Activated T-helper 17 cell treated with anti-CD3 and anti-CD28 coated beads, Interleukin-2, amount 50 U/mL, for 72 hours (primary cell): ENCODE measurements at places on chromosomes 2 and 18. TPM values are rescaled to one million over a fixed set of nuclear protein-coding genes. Genes with fewer than 3 reads are reported as not detected.

MORN2 gene
- total RNA-seq: 8.2 TPM

MYL12B gene
- total RNA-seq: 271 TPM

ERBB4 gene
- not detected for total RNA-seq

DNA sequence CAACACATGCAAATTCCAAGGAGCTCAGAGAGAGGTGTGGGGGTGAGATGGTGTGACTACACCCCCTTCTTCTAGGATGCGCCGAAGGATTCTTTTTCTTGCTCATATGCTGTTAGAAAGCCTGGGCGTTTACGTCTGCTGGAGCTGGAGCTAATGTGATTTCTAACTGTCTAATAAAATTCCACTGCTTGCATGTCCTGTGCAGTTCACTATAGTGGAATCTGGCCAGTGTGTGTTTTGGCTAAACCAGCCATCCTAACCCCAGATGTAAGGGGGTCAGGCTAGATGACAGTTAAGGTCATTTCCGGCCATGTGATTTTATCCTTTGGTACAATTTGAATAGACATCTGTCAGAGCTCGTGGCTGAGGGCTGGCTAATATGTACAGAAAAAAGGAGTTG lies 194.1 kb downstream of the PRKCE start:
- ATAC-seq: no peak

- no peak for ATAC-seq
Observed at GRCh38 chr2:86697551-86698104, 22.5 kb upstream of the RMND5A start.

GRCh38 chr2:43387092-43388062 lies 161.0 kb upstream of the ZFP36L2 start:
- peak; percentile 88 for ATAC-seq

DNA sequence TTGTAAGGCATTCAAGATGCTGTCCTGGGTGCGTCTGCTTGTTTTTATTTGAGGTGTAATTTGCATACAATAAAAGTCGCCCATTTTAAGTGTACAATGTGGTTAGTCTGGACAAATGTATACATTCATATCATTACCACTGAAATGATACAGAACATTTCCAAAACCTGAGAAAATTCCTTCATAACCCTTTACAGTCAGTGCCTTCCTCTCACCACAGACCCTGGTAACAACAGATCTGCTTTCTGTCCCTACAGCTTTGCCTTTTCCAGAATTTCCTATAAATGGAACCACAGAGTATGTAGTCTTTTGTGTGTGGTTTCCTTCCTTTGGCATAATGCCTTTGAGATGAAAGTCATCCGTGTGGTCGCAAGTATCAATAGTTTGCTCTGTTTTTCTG lies 45.8 kb upstream of the NFU1 start:
- ATAC-seq: peak; percentile 67
